ENCODE measurements at places on chromosomes 12 and 14. TPM values are rescaled to one million over a fixed set of nuclear protein-coding genes. Genes with fewer than 3 reads are reported as not detected.

DNA sequence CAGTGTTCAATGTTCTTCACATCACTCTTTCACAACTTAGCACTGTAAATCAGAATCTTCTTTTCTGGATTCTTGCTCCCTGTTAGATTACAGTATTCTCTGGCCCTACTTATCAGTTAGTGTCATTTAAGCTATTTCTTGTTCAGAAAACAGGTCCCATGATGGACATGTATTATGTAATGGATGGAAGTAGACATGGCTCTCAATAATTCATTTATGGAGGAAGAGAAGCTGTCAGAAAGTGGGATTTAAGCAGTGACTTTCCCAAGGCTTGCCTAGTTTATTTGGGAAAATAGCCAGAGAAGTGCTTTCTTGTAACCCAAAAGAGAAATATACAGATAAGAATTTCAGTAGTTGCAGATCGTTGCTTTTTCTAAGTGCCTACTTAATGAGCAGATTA is 1.6 kb downstream of the ERC1 start:
- no peak for DNase-seq
- no peaks in the 10 kb centered on the region for H3K36me3 ChIP-seq
- no peak overlapping the region for H3K4me3 ChIP-seq
- H3K4me1 ChIP-seq = peaks cover 5% of the 10 kb centered on the region
- H3K27me3 ChIP-seq = no peaks in the 10 kb centered on the region

- no peaks in the 10 kb centered on the region for H3K27me3 ChIP-seq
- H3K4me3 ChIP-seq = no peak overlapping the region
- no peaks in the 10 kb centered on the region for H3K36me3 ChIP-seq
Measured at GRCh38 chr14:61839507-61839906, 77.3 kb downstream of the SNAPC1 start.

The ESR2 gene
- total RNA-seq = 2.4 TPM

The CCDC175 gene
- not detected for total RNA-seq

The TRPV4 gene
- 3.0 TPM for total RNA-seq

DNA sequence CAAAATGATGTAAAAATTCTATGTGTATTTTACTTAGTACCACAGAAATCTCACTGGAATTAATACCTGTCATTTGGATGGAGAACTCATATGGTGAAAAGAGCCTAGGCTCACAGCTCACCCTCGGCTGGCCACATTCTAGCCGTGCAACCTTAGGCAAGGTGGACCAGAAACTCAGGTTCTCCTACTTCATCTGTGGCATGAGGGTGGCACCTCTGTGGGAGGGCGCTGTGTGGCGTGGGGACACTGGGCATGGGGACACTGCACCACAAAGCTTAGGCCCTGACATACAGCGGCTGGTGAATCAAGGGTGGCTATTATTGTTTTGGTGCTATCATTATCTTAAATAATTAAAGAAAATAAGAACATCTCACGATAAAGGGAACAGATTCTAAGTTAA is 47.1 kb downstream of the EML1 start:
- no peak overlapping the region for H3K4me3 ChIP-seq
- no peak for DNase-seq
- H3K27me3 ChIP-seq = no peaks in the 10 kb centered on the region
- H3K36me3 ChIP-seq = no peaks in the 10 kb centered on the region

DNA sequence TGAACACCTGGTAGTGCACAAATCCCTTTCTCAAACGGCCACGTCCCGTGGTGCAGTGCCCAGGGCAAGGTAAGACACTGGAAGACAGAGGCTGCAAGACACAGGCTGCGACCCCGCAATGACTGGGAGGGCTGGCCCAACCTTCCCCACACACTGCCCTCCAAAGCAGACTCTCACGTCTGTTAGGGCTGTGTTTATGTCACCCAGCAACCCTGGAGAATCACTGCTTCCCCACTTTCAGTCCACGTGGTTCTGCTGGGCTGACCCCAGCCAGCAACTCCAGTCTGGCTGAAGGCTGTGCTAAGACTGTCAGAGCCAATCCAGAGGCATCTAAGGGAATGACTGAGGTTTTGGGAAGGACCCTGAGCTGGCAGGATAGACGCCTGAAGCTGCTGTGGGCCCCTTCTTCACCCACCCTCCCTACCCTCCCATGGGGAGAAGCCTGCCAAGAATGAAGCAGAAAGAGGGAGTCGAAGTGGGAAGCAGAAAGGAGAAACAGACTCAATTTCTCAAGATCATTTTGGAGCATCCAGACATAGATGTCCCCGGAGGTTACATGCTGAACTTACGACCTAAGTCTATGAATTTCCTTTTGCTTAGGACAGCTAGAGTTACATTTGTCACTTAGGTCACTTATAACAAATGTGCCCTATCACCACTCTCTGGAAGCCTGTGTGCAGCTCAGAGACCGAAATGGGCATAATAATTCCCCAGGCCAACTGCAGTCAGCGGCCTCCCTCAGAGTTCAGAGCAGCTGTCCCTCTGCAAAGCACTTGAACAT is 11.7 kb downstream of the KDM2B start:
- no peaks in the 10 kb centered on the region for H3K4me1 ChIP-seq
- H3K36me3 ChIP-seq = no peaks in the 10 kb centered on the region
- H3K27ac ChIP-seq = no peak overlapping the region
- no peaks in the 10 kb centered on the region for H3K27me3 ChIP-seq
- no peak overlapping the region for H3K4me3 ChIP-seq
- DNase-seq = no peak

- no peaks in the 10 kb centered on the region for H3K36me3 ChIP-seq
- no peak overlapping the region for H3K27ac ChIP-seq
- H3K4me3 ChIP-seq = no peak overlapping the region
- no peaks in the 10 kb centered on the region for H3K27me3 ChIP-seq
- no peak for DNase-seq
- no peaks in the 10 kb centered on the region for H3K4me1 ChIP-seq
Measured at GRCh38 chr12:124242529-124243065, 52.3 kb upstream of the RFLNA start.

The METTL25 gene
- total RNA-seq = 15.3 TPM

- H3K4me1 ChIP-seq = no peaks in the 10 kb centered on the region
- H3K36me3 ChIP-seq = no peaks in the 10 kb centered on the region
- no peak for DNase-seq
- H3K27me3 ChIP-seq = no peaks in the 10 kb centered on the region
- H3K27ac ChIP-seq = no peak overlapping the region
- no peak overlapping the region for H3K4me3 ChIP-seq
Measured at GRCh38 chr14:53409969-53410368, 256.8 kb upstream of the DDHD1 start.

DNA sequence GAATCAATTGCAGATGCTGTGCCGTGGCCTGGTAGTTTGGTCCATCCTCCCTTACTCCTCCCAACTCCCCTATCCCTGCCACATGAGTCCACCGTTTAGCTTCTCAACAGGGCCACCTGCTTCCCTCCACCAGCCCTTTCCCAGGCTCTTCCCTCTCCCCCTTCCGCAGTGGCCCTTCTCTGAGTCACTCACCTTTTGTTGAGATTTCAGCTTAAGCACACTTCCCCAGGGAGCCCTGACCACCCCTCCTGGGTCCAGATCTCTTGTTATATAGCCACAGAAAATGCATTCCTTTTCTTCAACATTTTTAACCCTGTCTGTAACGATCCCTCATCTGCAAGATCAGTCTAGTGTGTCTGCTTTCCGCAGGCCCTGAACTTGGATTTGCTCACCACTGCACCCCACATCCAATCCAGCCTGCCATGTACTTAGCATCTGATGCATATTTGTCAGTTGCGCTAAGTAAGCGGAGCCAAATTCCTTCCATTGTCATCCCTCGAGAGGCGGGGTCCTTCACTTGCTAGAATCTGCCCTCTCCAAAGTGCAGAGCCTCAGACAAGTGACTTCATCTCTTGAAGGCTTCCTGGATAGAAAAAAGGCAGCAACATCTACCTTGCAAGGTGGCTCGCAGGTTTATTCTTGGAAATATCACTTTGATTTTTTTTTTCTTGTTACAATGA is 41.1 kb downstream of the TMEM63C start:
- no peaks in the 10 kb centered on the region for H3K4me1 ChIP-seq
- no peaks in the 10 kb centered on the region for H3K27me3 ChIP-seq
- no peaks in the 10 kb centered on the region for H3K36me3 ChIP-seq
- H3K4me3 ChIP-seq = no peak overlapping the region
- DNase-seq = no peak

The MAP1LC3B2 gene
- total RNA-seq = 1.7 TPM

The MUCL1 gene
- not detected for total RNA-seq

GRCh38 chr14:97319691-97320090 is 522.5 kb downstream of the VRK1 start:
- H3K4me1 ChIP-seq = no peaks in the 10 kb centered on the region
- H3K27me3 ChIP-seq = no peaks in the 10 kb centered on the region
- no peaks in the 10 kb centered on the region for H3K36me3 ChIP-seq

- H3K27ac ChIP-seq = no peak overlapping the region
- H3K4me3 ChIP-seq = no peak overlapping the region
- no peaks in the 10 kb centered on the region for H3K4me1 ChIP-seq
- DNase-seq = no peak
- no peaks in the 10 kb centered on the region for H3K36me3 ChIP-seq
- H3K27me3 ChIP-seq = no peaks in the 10 kb centered on the region
Measured at GRCh38 chr14:77409131-77409533, 14.2 kb downstream of the NOXRED1 start.

The LPAR5 gene
- total RNA-seq = 2.7 TPM

DNA sequence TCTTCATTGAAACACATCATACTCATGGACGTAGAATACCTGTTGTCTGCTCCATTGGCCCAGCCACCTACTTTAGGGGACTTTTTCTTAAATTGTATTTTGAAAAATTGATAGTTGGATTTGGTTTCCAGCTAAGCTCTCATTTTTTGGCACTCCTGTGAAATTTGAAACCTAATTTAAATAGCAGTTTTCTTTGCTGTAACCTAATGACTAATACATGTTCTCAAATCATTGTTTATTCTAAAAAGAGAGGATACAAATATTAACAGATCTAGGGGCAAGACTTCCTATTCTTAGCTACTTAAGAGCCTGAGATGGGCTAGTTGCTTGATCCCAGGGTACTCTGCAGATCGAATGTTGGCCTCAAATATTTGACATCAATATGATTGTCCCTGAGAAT is 78.9 kb downstream of the PLEKHA5 start:
- H3K27me3 ChIP-seq = no peaks in the 10 kb centered on the region
- H3K27ac ChIP-seq = no peak overlapping the region
- no peaks in the 10 kb centered on the region for H3K4me1 ChIP-seq

DNA sequence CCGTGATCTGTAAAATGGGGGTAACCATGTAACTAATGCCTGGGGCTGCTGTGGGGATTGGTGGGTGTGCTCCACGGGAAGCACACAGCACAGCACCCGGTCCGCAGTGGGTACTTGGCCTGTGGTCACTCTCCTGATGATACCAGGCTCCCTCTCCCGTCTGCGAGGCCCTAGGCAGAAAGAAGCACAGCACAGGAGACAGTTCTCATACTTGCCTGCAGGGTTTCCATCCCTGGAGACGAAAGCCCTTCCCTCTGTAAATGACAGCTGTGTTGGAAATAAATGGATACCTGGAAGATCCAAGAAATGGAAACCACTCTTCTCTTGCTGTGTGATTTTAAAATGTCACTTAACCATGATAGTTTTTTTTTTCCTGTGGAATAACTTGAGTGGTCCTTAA is 7.9 kb upstream of the PRMT8 start:
- no peak overlapping the region for H3K4me3 ChIP-seq
- H3K36me3 ChIP-seq = no peaks in the 10 kb centered on the region
- no peak for DNase-seq
- no peaks in the 10 kb centered on the region for H3K27me3 ChIP-seq
- H3K4me1 ChIP-seq = no peaks in the 10 kb centered on the region
- no peak overlapping the region for H3K27ac ChIP-seq

The AICDA gene
- total RNA-seq = 0.39 TPM

DNA sequence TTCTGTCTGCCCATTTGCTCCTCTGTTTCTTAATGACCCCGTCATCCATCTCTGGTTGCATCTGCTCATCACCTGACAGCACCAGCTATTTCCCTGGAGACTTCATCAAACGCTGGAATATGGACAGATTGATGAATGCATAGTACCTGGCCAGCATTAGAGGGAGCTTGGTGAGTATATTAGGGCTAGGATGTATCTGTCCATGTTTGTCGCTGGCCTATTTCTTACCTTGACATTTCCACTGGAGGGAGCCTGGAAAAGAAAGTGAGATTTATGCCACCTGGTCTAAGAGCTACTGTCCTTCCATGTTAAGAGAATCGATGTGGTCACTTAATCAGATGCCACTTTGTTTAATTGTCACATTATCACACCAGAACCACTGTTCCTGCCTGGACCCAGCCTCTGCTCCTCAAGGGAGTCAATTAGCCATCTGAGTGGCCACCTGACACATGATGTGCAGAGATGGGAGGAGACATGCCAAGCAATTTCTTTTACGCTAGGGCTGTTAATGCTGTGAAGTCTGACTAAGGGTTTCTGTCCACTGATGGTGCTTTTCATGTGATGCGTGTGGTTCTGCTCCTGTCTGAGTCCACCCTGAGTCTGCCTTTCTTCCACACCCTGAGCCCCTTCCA is 75.3 kb upstream of the SFSWAP start:
- H3K36me3 ChIP-seq = no peaks in the 10 kb centered on the region
- H3K27me3 ChIP-seq = peaks cover 6% of the 10 kb centered on the region
- DNase-seq = no peak
- no peak overlapping the region for H3K4me3 ChIP-seq

The PRPH gene
- 0.20 TPM for total RNA-seq

GRCh38 chr12:42015051-42015461 is 129.6 kb downstream of the GXYLT1 start:
- no peak for DNase-seq
- H3K36me3 ChIP-seq = no peaks in the 10 kb centered on the region
- H3K27me3 ChIP-seq = no peaks in the 10 kb centered on the region

DNA sequence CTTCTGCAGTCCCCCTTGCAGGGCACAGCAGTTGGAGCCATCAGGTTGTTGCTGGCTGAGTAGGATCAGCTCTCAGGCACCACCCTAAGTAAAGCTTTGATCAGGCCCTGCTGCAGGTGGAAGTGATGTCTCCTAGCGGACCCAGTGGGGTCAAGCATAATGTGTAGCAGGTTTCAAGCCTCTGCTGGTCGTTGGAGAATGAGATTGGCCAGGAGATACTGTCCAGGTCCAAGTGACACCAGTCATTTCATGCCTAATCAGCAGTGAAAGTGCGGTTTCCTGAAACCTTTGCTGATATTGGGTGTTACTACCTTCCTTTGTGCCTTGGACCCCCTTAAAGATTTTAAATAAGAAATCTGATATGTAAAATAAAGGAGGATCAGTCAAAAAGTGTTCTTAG is 72.6 kb downstream of the SUSD6 start:
- no peaks in the 10 kb centered on the region for H3K4me1 ChIP-seq
- no peaks in the 10 kb centered on the region for H3K36me3 ChIP-seq
- H3K4me3 ChIP-seq = no peak overlapping the region
- no peak overlapping the region for H3K27ac ChIP-seq
- no peaks in the 10 kb centered on the region for H3K27me3 ChIP-seq
- no peak for DNase-seq

The PZP gene
- total RNA-seq = not detected

DNA sequence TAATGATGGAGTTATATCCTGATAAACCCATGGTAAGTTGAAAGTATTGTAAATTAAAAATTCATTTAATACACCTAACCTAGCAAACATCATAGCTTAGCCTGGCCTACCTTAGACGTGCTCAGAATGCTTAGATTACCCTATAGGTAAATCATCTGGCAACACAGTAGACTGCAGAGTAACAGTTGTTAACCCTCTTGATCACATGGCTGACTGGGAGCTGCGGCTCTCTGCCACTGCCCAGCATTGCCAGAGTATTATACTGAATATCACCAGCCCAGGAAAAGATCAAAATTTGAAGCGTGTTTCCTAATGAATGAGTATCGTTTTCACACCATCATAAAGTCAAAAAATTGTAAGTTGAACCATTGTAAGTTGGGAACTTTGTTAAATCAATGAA is 17.8 kb upstream of the TMPRSS12 start:
- H3K27me3 ChIP-seq = no peaks in the 10 kb centered on the region
- no peak overlapping the region for H3K4me3 ChIP-seq
- H3K36me3 ChIP-seq = no peaks in the 10 kb centered on the region
- no peaks in the 10 kb centered on the region for H3K4me1 ChIP-seq
- no peak for DNase-seq

All from tibial nerve (tissue), 4 donors.